ENCODE measurements at places on chromosomes 11 and 22. TPM values are rescaled to one million over a fixed set of nuclear protein-coding genes. Genes with fewer than 3 reads are reported as not detected.

- DNase-seq, result no peak
Observed at GRCh38 chr11:72102631-72102945, 509 bp downstream of the LAMTOR1 start.

GRCh38 chr11:72373163-72373562 is 61.2 kb downstream of the CLPB start:
- no peak for DNase-seq

DNA sequence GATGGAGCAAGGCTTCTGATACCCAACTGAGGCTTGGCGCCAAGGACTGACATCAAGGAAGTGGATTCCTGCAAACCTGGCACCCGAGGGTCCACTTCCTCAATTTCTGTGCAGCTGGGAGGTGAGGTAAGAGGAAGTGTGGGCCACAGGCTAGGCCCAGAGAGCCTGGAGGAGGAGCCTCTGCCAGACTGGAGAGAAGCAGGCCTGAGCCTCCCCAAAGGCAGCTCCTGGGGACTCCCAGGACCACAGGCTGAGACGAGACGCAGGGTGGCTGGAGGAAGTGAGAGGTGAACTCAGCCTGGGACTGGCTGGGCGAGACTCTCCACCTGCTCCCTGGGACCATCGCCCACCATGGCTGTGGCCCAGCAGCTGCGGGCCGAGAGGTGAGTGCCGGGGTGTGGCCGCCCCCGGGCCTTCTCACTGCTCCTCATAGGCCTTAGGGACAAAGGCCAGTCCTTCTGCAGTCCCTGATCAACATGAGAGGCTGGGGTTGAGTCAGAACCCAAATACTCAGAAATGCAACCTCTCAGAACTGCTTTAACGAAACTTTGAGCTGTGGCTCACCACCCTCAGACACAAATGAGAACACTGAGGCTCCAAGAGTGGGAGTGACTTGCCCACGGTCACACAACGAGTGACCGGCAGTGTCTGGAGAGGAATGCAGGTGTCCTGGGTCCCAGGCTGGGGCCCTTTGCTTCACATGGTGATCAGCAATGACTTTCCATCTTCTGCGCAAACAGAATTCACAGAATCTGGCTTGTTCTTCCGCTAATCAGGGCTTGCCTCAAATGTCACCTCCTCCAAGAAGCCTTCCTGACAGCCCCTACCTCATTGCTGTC is at the start of gene NCF4:
TSS of gene NCF4 (plus strand) at position 186 of the 839 bp plus-strand sequence. CDS start at position 352, 166 bp downstream.
- DNase-seq, result no peak

- no peak for DNase-seq
Observed at GRCh38 chr22:36197065-36197440, 4.6 kb downstream of the APOL4 start.

- no peak for DNase-seq
Observed at GRCh38 chr11:110015695-110016094, 77.5 kb upstream of the ZC3H12C start.

DNA sequence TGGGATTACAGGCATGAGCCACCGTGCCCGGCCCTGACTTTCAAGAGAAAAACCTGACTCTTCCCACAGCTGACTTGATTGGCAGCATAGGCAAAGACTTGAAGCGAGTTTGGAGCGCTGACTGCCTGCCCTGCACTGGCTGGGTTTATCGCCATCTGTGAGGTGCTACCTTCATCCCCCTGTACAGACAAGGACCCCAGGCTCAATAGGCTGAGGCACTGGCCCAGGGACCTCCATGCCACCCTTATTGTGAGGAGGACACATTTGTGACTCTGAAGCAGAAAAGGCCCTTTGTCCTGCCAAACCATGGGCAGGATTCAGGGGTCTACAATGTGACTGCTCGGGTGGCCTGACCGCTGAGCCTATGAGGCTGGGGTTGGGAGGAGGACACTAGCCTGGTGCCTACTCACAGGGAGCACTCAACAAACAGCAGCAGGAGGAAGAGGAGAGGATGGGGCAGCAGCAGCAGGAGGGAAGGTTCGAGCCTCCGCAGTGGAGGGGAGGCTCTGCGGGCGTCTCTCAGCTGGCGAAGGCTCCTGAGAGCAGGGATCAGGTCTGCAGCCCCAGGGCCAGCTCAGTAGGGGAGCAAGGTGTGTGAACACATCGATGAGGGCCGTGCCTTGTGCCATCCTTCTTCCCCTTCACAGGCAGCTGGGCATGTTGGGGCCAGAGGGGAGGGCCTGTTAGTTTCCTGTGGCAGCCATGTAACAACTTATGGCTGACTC is 72.9 kb upstream of the WNT7B start:
- no peak for DNase-seq

DNA sequence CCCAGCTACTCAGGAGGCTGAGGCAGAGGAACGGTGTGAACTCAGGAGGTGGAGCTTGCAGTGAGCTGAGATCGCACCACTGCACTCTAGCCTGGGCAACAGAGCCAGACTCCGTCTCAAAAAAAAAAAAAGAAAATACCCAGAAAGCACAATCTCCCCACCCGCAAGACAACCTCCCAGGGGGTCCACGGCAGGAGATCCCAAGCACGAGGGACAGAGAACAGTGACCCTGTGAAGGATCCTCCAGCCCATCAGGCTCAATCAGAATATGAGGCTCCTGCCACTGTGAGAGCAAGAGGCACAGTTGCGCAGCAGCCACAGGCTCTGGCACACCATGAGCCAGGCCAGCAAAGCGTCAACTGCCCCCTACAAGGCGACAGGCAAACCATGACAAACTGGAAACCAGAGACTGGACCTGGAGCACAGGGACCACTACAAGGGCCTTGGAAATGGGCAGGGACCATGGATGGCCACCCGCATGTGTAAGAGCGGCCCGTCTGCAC is 164.8 kb upstream of the GRK3 start:
- DNase-seq, result no peak

- DNase-seq, result no peak
Observed at GRCh38 chr11:130163346-130164220, 4.0 kb downstream of the ST14 start.

DNA sequence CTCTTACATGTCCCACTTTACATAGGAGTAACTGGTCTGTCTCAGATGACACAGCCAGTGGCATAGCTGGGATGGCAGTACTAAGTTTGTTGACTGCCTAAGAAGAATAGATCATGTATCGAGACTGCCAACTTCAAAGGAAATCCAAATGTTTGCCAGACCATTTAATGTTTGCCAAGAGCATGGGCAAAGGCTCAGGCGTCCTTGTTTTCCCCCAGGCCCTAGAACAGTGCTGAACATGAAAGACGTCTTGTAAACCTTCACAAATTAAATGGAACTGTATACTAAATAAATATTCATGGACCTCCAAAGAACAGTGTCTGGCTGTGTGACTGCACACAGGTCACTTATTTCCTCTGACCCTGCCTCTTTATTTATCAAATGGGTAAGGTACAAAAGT is 234.7 kb upstream of the CCDC90B start:
- DNase-seq, result no peak

DNA sequence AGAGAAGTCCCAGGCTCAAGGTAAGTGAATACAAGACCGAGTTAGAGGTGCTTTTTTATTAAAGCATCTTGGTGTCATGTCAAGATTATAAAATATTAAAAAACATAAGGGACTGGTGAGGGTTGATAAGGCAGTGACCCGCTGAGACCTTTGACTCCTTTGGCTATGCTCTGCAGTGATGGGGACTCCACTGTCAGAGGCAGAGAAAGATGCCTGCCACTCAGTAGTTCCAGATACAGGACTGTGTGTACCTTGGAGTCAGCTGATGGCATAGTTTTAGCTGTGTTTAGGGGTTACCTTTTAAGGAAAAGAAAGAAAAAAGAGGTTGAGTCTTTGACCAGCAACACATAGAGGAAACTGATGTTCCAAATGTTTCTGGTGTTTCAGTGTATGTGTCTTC is 40.8 kb downstream of the SHISA8 start:
- DNase-seq, result no peak

GRCh38 chr22:37025500-37026070 is 6.0 kb downstream of the MPST start:
- DNase-seq, result no peak

GRCh38 chr11:75655605-75656004 is 13.2 kb downstream of the MAP6 start:
- no peak for DNase-seq

DNA sequence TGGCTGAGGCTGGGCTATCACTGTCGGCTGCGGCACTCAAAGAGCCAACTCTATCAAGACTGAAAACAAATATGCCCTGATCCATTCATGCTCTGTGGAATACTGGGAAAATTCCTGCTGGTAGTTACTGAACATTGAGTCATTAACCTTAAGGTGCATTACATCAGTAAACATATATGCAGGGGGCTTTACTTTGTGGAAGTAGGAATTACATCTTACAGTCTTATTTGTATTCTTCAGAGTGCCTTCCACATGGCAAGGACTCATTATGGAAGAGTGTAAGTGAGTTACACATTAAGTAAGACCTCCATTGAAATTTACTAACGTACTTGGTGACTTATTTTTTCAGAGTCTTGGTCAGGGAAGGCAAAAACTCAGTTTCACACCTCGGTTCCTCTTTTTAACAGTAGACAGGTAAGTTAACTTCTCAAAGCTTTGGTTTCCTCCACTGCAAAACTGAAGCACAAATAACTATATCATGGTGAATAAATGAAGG is 4.5 kb downstream of the OR5B21 start:
- DNase-seq, result no peak

Gene SLN
- 0.80 TPM for polyA plus RNA-seq

Gene MRGPRX3
- not detected for polyA plus RNA-seq

Gene ANKK1
- 0.68 TPM for polyA plus RNA-seq

Gene TPBGL
- 0.11 TPM for polyA plus RNA-seq

Gene AASDHPPT
- polyA plus RNA-seq, result 76.1 TPM
